IMR-90 (cell line): ENCODE measurements at places on chromosomes 5 and 9. TPM values are rescaled to one million over a fixed set of nuclear protein-coding genes. Genes with fewer than 3 reads are reported as not detected.

GRCh38 chr5:110956913-110957813 lies 114.3 kb upstream of the TSLP start:
- no peak for DNase-seq

DNA sequence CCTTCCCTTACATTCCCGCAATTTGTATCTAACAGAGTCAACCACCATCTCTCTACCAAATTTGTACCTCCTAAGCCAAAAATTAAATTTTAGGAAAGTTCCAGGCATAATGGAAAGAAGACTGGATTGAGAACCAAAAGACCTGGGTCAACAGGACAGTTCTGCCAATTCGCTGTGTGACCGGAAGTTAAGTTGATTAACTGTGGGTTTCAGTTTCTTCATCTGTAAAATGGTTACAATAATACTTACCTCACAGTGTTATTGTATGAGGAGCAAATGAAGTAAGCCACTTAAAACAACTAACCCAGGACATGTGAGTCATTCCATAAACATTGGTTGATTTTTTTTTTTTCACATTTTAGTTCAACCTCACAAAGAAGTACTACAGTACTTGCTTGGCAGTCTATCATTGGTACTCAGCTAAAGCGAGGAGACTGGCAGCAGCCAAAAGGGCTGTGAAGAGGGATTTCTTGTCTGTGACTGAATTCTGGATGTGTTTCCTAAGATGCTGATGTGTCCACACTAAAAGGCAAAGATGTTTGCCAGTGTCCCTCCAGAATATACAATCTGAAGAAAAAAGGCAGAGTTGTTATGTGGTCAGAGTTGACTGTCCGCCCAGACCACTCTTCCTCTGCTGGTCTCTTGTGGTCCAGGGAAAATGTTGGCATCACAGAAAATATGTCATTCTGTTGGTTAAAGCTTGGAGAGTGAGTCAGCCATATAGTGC lies 198.6 kb downstream of the TLE1 start:
- DNase-seq = peak; percentile 86

DNA sequence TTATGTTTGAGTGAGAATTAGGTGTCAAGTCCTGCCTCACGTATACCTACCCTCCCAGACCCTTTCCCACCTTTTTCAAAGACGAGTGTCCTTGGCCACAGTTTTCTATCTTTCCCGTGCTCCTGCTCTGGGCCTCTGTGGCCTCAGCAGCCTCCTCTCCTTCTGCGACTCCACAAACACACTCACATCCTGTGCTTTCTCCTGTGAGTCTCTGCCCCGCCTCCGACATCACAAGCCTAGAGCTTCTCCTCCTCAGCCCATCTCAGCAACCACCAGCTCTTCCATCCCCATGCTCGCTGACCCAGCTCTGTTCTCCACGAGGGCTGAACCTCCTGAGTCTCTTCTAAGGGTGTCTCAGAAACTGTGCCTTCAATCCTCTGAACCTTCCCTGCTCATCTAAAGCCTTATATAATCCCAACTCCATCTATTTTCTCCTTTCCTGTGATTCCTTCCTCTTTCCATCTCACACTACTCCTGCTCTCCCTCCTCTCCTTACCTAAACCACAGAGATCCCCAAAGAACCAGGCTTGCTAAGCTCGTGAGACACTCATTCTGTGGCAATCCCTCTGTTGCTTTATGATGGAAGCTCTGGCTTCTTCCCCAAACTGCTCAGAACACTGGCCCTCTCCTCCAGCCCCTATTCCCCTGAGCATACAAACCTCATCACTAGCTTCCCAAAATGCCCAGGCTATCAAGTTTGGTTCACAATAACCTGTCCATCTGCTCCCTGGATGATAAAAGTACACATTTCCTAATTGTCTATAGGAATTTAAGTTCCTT lies 55.2 kb downstream of the RASEF start:
- no peak for DNase-seq

GRCh38 chr9:126832440-126832839 lies 27.6 kb downstream of the ZBTB43 start:
- no peak for DNase-seq

GRCh38 chr9:123072407-123072995 lies 39.0 kb downstream of the GPR21 start:
- no peak for DNase-seq

GRCh38 chr5:68641211-68641610 lies 425.7 kb downstream of the PIK3R1 start:
- DNase-seq = no peak

GRCh38 chr9:78297672-78297961 lies 692 bp downstream of the PSAT1 start:
- peak; percentile 19 for DNase-seq

- no peak for DNase-seq
Measured at GRCh38 chr9:132628746-132629145, 41.0 kb downstream of the DDX31 start.

GRCh38 chr5:172565455-172565854 lies 75.6 kb upstream of the NEURL1B start:
- DNase-seq = no peak

- no peak for DNase-seq
Measured at GRCh38 chr5:87048156-87048555, 219.5 kb upstream of the RASA1 start.

DNA sequence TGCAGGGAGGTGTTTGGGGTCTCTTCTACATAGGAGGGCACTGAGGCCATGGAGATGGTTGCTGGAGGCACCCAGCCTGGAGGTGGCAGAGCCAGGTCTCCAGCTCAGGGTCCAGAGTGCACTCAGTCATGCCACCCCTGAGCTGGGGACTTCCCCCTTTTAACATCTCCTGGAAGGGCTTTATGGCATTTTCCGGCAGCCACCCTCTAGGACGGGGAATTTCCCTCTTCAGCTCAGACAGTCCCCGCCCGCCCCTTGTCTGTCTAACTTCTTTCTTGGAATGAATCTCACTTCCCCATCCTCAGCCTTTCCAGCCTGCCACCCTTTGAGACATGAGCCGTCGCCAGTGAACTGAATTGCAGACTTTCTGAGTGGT lies 49.9 kb downstream of the COL15A1 start:
- DNase-seq = no peak

DNA sequence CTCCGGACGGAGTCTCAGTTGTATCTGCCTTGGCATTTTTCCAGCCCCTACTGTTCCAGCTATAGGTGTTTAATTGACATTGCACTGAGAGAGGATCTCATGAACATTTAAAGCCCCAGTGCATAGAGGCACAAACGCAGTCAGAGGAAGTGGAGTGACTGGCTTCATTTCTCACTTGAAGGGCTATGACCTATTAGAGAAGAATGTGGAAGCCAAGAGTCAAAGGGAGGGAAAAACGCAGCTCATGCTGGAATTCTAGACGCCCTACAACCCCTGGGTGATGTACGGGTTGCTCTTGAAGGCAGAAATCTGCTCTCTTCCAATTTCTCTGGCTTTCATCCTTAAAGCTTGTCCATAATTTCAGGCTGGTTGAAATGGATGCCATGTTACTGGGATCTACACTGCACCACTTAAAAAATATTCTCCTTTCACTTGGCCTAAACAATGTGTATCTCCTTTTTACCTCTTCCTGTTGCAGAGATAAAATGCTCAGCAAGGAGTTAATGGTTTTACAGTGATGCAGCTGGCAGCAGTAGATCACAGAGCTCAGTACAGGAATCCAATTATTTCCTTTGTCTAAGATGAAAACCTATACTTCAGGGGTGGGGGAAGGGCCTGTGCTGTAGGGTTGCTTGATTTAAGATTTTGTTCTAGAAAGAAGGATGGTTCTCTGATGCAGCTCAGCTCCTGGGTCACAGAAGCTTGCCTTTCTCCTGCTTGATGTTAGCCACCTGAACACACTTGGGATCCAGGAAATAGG lies 61.8 kb upstream of the MAMDC2 start:
- DNase-seq = peak; percentile 77

GRCh38 chr9:36789886-36790285 lies 217.2 kb downstream of the MELK start:
- DNase-seq = no peak

- DNase-seq = no peak
Measured at GRCh38 chr9:123773783-123774182, 156.1 kb downstream of the DENND1A start.

- DNase-seq = no peak
Measured at GRCh38 chr9:70932097-70932496, 189.3 kb downstream of the TRPM3 start.

DNA sequence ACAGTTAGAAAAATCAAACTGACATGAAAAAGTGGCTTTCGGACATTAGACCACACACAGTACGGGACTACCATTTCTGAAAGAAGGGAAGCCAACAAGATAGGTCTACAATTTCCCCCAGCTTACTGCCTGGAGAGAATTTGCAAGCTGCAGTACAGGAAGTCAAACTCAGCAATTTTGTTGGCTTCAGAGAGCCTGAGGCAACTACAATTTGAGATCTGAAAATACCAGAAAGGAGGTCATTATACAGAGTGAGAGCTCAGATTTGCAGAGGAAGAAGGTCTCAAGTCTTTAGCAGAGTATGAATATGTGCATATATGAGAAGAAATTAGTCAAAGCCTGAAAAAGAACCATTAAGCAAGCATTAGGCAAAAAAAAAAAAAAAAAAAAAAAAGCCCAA lies 83.0 kb downstream of the OXCT1 start:
- DNase-seq = peak; percentile 18

DNA sequence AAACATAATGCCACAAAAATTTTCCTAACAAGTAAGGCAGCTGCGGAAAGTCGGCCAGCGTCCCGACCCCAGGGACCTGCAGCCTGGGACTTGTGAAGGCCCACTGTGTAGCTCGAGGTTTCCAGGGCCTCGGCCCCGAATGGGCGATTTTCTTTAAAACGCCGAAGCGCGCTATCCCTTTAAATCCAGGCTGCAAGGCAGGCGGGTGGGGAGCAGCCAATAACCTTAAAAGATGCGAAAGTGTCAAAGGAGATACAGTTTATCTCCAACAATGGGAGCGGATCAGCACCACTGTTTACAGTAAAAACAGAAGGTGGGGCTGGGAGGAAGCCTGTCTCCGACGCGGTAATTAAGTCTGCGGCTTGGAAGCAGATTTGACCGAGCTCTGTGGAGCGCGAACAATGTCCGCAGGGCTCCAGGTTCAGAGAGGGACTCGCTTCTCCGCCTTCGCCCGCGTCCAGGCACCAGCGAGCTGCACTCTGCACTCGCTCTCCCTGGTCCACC lies 1.7 kb upstream of the ZSWIM6 start:
- peak; percentile 45 for DNase-seq

DNA sequence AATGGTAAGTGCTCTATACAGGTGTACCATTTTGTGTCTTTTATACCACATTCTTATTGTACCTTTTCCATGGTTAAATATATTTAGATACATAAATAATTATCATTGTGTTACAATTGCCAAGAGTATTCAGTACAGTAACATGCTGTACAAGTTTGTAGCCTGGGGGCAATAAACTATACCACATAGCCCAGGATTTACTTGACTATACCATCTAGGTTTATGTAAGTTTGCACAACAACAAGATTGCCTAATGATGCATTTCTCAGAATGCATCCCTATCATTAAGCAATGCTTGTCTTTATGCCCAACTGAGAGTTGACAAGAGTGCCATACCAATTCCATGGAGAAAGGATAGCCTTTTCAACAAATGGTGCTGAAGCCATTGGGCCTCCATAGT lies 136.7 kb upstream of the PJA2 start:
- DNase-seq = no peak

- no peak for DNase-seq
Measured at GRCh38 chr5:134141331-134142050, 27.0 kb downstream of the TCF7 start.

GRCh38 chr9:76297721-76298239 lies 96.4 kb downstream of the RFK start:
- DNase-seq = peak; percentile 33

GRCh38 chr5:15995341-15996052 lies 184.1 kb downstream of the MARCHF11 start:
- DNase-seq = peak; percentile 55

DNA sequence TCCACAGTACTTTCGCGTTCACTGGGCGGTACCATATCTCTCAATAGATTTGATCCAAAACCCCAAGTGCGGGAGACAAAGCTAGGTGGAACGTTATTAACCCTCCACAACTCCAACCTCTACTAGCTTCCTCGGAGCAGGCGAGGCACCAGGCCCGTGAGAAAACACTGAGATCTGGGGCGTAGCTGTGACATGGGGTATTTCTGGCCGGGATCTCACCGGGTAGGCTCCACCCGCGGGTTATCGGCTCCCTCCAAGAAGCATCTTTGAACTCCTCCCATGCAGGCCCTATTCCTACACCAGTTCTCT lies 350 bp upstream of the SLC25A46 start:
- DNase-seq = no peak

DNA sequence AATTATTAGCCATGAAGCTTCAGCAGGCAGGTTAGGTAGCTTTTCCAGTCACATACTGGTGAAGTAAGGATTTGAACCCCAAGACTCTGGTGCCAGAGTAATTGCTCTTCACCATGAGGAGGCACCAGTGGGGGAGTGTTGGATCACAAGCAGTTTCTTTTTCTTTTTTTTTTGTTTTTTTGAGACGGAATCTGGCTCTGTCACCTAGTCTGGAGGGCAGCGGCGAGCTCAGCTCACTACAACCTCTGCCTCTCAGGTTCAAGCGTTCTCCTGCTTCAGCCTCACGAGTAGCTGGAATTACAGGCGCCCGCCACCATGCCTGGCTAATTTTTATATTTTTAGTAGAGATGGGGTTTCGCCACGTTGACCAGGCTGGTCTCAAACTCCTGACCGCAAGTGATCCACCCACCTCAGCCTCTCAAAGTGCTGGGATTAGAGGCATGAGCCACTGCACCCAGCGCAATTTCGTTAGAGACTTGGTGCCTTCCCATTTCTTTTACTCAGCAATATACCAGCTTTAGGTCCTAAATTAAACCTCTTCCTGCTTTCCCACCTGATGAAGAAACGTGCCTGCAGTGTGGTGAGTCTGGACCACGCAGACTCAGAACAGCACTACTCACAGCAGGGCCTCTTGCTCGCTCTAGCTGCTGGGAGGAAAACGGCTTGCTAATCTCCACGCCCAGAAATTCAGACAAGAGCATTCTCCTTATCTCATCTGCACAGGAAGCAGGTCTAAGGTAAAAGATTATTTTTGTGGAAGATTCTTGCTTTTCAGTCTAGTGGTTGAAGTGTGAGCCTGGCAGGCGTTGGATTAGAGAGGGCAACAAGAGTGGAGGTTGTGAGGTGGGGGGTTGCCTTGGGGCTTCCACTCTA lies at the start of gene S100Z:
TSS of gene S100Z (plus strand) at position 596 of the 873 bp plus-strand sequence. CDS start 25,346 bp downstream, outside the sequence.
- no peak for DNase-seq

DNA sequence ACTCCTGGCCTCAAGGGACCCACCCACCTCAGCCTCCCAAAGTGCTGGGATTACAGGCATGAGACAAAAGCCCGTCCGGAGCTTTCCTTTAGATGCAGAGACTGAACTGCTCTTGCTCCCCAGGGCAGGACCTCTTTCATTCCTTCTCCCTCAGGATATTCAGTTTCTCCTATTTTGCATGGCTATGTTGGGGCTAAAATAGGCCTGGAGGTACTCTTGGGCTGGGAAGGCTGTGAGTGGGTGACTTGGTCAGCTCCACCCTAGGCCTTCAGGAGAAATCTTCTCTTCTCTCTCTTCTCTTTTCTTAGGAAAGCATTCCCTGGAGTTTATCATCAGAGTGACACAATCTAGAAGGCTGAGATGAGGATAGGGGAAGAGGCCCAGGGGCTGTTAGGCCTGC lies 126.4 kb downstream of the LRRC70 start:
- DNase-seq = no peak

GRCh38 chr5:135654761-135655467 lies 76.1 kb upstream of the CXCL14 start:
- DNase-seq = no peak

The NREP gene
- total RNA-seq = 178 and 234 TPM in 2 replicates

The ROR2 gene
- 2.2 and 2.3 TPM in 2 replicates for total RNA-seq

The AGGF1 gene
- total RNA-seq = 7.3 and 12.8 TPM in 2 replicates

The PTPRD gene
- total RNA-seq = 0.18 and 0.28 TPM in 2 replicates

The PCDHB2 gene
- 0.36 and 0.56 TPM in 2 replicates for total RNA-seq

The IL31RA gene
- total RNA-seq = 0.56 and 0.90 TPM in 2 replicates

The CAMLG gene
- 13.1 and 24.7 TPM in 2 replicates for total RNA-seq

The CRHBP gene
- 0.28 TPM in 1 of 2 replicates, not detected in the other for total RNA-seq

The PCDHA3 gene
- total RNA-seq = under 0.01 TPM in 2 replicates

The HABP4 gene
- 5.2 and 10.3 TPM in 2 replicates for total RNA-seq
